HAP-1 (cell line): ENCODE measurements at places on chromosomes 3 and 15.

DNA sequence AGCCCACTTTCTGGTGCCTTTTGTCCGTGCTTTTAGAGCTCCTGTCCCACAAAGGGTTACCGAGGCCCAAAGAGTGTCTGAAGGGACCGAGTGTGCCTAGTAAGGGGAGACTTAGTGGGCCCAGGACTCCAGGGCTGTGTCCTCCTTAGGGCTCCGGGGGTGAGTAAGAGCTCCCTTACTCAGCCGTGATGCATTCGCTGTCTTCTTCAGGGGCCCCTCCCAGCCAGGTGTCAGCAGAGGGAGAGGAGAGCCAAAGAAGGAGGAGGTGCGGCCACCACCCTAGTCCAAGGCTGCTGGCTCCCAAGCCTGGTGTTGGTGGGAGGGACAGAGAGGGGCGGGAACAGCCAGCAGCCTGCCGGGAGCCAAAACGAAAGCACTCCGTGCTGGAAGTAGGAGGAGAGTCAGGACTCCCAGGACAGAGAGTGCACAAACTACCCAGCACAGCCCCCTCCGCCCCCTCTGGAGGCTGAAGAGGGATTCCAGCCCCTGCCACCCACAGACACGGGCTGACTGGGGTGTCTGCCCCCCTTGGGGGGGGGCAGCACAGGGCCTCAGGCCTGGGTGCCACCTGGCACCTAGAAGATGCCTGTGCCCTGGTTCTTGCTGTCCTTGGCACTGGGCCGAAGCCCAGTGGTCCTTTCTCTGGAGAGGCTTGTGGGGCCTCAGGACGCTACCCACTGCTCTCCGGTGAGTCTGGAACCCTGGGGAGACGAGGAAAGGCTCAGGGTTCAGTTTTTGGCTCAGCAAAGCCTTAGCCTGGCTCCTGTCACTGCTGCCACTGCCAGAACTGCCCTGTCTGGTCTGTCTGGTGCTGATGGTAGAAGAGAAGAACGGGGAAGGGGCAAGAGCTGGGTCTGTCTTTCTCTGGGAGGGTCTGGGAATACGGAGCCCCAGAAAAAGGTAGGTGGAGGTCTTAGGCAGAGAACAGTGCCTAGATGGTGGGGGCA, at the start of gene IL17RC:
Gene IL17RC (plus strand): TSS at position 365 of the 947 bp plus-strand sequence. CDS start 218 bp downstream, at position 583.
- peak; percentile 83 for DNase-seq

DNA sequence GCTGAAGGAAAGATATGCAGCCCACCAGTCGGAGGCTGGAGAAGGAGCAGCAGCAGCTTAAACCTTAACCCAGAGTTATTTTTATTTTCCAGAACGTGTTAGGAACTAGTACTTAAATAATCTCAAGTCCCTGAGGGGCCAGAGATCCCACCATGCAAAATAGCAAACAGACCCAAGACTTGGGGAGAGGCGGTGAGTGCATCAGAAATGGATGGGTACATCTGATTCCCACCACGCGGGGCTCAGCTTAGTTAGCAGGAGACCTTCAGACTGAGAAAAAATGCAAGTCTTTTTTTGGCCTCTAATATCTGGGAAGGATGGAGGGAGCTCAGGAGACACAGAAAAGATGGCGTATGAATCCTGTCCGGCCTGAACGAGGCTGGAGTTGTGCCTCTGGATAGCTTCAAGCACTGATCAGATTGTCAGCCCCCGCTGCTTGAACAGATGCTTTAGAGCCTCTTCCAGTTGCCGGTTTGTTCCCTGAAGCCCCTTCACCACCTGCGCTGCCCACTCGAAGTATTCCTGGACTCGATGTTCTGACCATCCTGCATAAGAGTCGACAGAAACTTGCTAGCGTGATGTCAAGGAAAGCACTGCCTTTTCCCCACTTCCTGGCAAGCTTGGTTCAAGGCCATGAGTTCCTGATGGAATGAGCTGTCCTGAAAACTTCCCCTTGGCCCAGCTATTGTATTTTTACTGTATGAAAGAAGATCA, 1.3 kb downstream of the HDDC3 start:
- peak; percentile 26 for DNase-seq

DNA sequence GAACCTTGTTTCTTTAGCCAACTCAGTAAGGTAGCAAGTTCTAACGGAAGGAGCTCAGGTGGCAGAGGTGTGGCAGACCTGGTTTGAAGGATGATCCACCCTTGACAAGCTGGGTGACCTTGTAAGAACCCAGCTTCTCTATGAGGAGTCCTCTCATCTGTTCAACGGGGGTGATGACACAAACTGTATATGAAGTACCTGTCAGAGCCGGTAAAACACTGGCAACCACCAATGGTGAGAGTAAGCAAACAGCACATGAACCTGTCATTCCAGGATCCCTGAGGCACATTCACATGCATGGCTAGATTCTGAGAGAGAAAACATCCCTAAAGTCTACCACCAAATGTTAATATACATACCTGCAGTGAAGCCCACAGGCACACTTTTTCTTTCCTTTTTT, 2.4 kb downstream of the SCAP start:
- DNase-seq, result no peak

GRCh38 chr3:145243875-145244274, 917.1 kb downstream of the PLOD2 start:
- no peak for DNase-seq

GRCh38 chr15:36109943-36110658, 469.3 kb upstream of the CDIN1 start:
- DNase-seq, result no peak

- no peak for DNase-seq
Measured at GRCh38 chr15:28900041-28900891, 14.5 kb downstream of the APBA2 start.

- DNase-seq, result no peak
Measured at GRCh38 chr15:39796601-39797000, 14.0 kb upstream of the FSIP1 start.

- DNase-seq, result no peak
Measured at GRCh38 chr3:119258915-119259314, 18.2 kb upstream of the B4GALT4 start.

GRCh38 chr3:63972196-63972595, 51.1 kb downstream of the PSMD6 start:
- DNase-seq, result no peak

DNA sequence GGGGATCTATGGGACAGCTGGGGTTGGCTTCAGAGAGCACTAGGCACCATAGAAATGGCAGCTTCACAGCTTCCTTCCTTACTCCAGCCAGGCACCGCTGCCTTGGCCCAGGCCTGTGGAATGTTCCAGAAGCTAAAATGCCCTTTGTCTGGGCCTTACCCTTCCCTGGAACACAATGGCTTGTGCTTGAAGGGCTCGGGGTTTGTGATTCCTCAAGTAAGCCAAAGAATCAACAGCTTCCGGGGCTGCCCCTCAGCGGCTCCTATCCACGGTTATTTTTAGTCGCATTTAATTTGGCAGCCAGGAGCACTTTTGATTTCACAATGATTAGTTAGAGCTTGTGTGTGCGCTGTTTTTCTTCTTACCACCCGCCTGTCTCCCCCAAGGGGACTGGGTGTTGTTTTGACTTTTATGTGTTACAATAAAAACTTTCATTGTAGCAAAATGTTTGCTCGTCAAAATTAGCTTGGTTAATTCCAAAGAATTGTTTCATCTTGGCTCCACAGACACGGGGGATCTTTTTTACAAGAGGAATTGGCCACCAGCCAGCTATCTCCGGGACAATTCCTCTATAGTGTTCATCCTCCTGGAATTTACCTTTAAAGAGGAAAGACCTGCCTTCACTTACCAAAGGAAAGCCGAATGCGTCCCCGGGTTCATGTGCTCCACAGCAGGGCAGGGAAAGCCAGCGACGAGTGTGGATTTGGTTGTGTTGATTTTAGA, 73.8 kb downstream of the TLE3 start:
- DNase-seq, result peak; percentile 68

- no peak for DNase-seq
Measured at GRCh38 chr15:78396976-78397375, 41.0 kb upstream of the IREB2 start.

GRCh38 chr3:47143068-47143467, 20.8 kb downstream of the SETD2 start:
- no peak for DNase-seq

- DNase-seq, result no peak
Measured at GRCh38 chr3:14976317-14976716, 28.9 kb downstream of the NR2C2 start.

GRCh38 chr3:16817197-16817596, 67.6 kb upstream of the PLCL2 start:
- no peak for DNase-seq

DNA sequence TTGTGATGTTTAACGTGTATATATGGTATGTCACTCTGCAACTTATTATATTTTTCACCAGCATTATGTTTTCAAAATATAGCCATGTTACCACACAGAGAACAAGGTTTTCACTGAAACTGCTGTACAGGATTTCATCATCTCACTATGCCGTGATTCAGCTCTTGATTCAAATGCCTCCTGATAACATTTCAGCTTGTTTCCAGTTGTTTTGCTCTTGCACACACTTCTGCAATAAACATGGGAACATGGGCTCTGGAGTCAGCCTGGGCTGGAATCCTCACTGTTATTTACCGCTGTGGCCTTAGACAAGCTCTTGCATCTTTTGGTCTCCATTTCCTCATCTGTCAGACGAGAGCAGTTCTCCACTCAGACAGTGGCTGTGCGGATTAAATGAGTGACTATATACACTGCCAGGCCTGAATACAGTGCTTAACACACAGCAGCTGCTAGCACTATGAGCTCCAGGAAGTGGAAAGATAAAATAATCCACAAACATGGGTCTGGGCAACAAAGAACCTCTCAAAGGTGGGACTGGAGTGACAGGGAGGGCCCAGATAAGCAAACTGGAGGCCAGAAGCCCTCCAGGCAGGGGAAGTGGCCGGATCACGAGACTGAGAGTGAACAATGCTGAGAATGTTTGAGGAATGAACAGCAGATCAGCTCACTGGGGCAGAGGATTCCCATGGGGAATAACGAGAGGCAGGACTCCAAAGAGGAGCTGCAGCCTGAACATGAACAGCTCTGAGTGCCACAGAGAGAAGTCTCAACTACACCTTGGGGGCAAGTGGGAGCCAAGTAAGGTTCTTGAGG, 17.7 kb downstream of the NTRK3 start:
- DNase-seq, result no peak

- DNase-seq, result no peak
Measured at GRCh38 chr15:68734352-68734751, 86.3 kb downstream of the ANP32A start.

DNA sequence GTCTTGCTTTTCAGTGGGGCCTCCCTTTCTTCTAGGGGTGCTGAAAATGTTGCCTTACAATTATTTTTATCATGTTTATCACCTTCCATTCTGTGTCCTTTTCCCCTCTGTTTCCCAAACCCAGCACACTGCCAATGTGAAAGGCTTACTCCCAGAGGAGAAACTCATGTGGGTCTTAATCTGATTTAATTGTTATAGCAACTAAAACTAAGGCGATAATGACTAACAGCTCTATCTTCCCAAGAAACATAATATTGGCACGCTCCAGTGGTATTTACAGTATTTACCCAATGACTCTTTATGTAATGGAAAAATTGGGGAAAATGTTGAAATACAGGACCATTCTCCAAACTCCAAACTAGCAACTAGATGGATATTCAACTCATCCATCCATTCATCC, 58.4 kb downstream of the MESD start:
- DNase-seq, result no peak

DNA sequence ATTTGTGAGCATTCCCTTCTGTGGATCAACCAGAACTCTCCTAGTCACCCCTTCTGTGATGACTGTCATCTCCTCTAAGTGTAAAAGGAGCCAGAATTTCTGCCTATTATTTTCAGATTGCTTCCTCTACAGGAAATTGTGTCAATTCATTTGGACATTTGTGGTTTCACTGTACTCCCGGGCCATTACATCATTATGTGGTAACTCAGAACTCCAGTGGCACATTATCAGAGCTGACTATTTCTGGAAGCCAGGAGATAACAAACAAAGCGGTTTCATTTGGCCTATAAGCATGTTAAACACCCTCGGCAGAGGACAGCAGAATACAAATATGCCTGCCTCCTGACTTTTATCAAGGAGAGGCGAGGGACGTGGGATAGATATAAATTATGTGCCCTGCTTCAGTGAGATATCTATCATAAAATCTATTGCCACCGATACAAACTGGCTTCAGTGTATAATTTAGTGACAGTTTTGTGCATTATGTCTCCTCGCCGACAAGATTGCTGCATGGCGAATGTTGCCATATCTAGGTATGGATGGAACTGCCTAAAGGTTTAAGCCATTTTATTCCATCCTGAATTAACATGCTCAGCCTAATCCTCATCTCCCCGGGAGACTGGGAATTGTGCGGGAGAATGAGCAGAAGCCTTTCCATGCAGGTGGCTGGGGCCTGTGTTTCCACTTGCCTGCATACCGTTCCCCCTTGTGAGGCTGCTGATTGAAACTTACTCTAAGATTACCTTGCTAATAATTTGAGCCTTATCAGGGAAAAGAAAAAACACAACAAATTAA, 193.4 kb upstream of the SEMA6D start:
- DNase-seq, result no peak

GRCh38 chr3:131540821-131541220, 38.0 kb upstream of the MRPL3 start:
- no peak for DNase-seq

DNA sequence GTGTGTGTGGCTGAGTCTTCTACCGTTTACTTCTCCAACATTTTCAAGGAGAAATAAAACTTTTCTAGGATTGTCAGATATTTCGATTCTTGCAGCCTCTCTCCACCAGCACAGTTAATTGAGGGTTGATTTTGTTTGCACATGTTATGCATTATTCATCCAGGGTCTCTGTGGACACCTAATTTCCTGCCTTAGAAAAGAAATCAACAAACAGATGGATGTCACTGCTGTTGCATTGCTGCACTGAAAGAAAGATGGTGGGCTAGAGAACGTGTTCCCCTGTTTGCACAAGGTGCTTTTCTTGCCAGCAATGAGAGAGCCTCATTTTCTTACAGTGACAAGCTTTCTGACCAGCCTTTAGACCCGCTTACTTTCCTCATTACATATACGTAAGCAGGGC, 150.0 kb downstream of the CLSTN2 start:
- DNase-seq, result no peak

- DNase-seq, result no peak
Measured at GRCh38 chr3:156483426-156483825, 71.5 kb downstream of the SSR3 start.

GRCh38 chr15:94021621-94022320, 209.6 kb upstream of the MCTP2 start:
- no peak for DNase-seq

DNA sequence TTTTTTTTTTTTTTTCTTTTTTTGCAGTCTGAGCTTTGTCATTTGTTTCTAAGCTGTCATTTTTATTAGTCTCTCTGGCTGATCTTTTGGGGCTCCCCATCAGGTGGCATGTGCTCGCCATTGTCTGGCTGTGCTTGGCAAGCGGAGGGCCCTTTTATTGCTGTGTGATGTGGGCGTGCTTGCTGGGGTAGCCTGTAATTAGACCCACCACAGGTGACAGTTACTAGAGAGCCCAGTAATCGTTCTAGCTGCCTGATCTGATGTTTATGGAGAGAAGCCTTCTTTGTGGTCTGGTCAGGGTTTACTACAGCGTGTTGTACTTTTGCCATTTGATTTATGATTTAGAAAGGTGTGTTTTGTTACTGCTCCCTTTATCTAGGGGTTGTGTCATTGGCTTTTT, 179.9 kb downstream of the MCTP2 start:
- no peak for DNase-seq

DNA sequence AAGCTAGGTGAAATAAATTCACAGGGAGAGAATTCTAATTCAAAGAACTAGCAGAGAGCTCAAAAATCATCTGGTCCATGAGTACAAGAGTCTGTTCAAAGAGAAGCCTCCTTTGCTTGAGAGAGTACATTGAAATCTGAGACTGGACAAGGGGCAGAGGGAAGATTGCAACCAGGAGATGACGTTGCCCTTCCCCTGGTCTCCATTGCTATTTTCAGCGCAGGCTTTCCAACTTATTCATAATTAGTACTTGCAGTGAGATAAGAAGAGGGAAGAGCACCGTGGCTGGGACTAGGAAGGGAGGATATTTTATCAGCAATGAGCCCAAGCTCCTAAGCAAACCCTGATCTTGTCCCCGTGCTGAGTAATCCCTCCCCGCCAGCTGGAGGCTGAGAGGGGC, 251.8 kb upstream of the RORA start:
- DNase-seq, result no peak
